ENCODE measurements at places on chromosomes 2 and 18. TPM values are rescaled to one million over a fixed set of nuclear protein-coding genes. Genes with fewer than 3 reads are reported as not detected.

DNA sequence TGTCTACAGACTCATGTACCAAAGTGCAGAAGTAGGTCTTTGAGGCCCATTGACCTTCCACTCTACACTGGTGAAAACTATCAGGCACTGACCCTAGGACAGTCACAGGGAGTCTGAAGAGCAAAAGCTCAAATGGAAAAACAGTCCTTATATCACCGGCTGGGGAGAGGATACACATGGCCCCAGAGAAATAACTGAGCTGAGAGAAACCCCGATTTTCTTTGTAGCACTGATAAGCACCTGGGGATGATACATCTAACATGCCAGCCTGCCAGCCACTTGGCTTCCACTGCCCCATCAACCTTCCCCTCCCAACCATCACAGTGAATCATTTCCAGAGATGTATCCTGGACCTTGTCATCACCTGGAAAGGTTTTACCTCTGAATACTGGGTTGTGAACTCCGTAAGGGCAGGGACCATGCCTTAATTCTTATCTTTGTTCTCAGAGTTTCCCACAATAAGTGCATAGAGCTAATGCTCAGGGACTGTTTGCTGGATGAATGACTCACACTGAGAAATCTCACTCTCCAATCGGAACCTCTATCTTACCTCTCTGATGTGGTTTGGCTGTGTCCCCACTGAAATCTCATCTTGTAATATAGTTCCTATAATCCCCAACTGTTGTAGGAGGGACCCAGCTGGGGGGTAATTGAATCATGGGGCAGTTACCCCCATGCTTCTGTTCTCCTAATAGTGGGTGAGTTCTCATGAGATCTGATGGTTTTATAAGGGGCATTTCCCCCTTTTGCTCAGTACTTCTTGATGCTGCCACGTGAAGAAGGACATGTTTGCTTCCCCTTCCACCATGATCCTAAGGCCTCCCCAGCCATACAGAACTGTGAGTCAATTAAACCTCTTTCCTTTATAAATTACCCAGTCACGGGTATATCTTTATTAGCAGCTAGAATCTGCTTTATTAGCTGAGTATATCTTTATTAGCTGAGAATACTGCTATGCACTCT is 37.1 kb downstream of the EVA1A start:
- no peaks in the 10 kb centered on the region for H3K4me1 ChIP-seq
- H3K4me3 ChIP-seq, result no peak overlapping the region
- H3K36me3 ChIP-seq, result no peaks in the 10 kb centered on the region
- no peak overlapping the region for H3K27ac ChIP-seq
- DNase-seq, result no peak

GRCh38 chr2:21155365-21156136 is 31.8 kb downstream of the TDRD15 start:
- H3K4me1 ChIP-seq, result no peaks in the 10 kb centered on the region
- no peaks in the 10 kb centered on the region for H3K36me3 ChIP-seq
- DNase-seq, result no peak
- H3K27ac ChIP-seq, result no peak overlapping the region
- no peaks in the 10 kb centered on the region for H3K27me3 ChIP-seq

- no peak overlapping the region for H3K4me3 ChIP-seq
- H3K4me1 ChIP-seq, result no peaks in the 10 kb centered on the region
- H3K36me3 ChIP-seq, result no peaks in the 10 kb centered on the region
- no peak overlapping the region for H3K27ac ChIP-seq
- no peak for DNase-seq
Observed at GRCh38 chr18:78993014-78993926, 13.7 kb downstream of the SALL3 start.

The RGPD4 gene
- total RNA-seq, result not detected

The GKN1 gene
- total RNA-seq, result not detected
